ENCODE measurements at places on chromosomes 7 and 10.

DNA sequence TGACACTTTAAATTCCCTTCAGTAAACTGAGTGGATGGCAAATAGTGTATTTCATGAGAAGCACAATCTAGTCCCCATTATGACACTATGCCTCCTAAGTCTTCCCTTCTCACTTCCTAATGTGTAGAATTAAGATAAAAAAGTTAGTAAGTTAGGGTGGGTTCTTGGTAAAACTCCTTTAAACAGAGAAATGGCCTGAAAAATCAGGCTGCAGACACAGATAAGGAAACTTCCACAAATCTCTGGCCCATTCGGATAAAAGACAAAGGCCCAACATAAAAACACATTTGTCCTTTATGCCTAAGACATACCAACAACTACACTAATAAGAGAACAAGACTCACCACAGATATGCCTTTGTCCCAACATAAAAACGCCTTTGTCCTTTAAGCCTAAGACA, 21.5 kb downstream of the AKR1C8 start:
- DNase-seq: no peak

DNA sequence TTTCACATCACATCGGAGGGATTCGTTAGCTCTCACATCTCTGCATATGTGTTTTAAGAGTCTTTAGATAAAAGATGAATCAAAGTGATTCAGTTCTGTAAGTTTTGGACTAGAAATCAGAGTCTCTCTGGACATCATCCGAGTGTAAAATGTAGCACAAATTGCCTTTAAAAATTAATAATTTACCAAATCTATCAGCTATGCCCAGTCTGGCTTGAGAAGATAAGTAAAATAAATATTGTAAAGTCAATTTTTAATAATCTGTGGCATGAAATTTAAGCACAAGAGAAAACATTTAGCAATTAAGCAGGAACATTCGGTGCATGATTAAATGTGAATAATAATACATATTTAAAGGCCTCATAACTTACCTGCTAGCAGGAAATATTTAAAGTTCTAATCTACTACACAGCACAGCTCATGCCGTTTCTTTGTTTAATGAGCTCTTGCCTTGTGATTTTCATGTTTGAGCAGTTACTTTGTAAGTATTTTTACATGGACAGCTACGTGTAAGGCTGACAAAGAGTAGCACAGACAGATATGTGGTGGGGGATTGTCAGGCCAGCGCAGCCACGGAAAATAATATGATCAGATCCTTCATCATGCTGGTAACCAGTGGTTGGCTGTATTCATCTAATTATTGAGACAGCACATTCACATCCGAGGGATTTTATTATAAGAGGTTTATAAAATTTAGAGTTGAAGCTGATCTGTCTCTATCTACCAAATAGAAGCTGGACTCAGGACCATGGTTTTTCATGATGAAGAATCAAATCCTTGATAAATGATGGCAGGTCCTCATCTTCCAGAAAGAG, 317.3 kb downstream of the ADARB2 start:
- no peak for DNase-seq

DNA sequence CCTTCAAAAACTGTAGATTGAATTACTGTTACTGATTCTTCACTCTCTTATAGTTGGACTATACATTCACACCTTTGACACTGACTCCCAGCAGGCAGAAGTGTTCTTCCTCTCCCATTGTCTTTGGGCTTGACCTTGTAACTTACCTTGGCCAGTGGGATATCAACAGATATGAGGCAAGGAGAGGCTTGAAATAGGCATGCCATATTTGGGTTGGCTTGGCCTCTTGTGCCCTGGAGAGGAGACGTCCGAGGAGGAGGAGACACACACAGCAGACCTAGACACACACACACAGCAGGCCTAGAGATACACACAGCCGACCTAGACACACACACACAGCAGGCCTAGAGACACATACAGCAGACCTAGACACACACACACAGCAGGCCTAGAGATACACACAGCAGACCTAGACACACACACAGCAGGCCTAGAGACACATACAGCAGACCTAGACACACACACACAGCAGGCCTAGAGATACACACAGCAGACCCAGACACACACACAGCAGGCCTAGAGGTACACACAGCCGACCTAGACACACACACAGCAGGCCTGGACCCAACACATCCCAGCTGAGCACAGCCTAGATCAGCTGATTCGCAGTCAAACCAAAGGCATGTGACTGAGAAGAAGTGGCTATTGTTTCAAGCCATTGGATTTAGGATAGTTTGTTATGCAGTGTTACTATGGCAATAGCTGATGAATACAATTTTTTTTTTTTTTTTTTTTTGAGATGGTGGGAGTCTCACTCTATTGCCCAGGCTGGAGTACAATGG, 12.5 kb upstream of the GNA12 start:
- DNase-seq: no peak

- DNase-seq: no peak
These were observed 118.7 kb downstream of the SLIT1 start for GRCh38 chr10:97066877-97067555.

DNA sequence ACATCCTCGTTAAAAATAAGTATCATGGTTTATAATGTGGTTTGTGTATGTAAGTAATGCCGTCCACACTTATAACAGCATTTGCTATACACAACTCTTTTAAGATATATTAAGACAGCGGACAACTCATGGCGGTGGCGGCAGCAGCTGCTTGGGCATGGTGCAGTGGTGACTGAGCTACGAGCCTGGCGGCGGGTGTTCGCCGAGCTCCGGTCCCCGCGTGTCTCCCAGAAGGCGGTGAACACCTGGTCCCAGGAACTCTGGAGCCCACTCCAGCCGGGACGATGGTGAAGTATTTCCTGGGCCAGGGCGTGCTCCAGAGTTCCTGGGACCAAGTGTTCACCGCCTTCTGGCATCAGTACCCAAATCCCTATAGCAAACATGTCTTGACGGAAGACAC, 38.8 kb downstream of the JMJD1C start:
- DNase-seq: no peak

GRCh38 chr7:4712281-4713182, 30.4 kb downstream of the FOXK1 start:
- no peak for DNase-seq

DNA sequence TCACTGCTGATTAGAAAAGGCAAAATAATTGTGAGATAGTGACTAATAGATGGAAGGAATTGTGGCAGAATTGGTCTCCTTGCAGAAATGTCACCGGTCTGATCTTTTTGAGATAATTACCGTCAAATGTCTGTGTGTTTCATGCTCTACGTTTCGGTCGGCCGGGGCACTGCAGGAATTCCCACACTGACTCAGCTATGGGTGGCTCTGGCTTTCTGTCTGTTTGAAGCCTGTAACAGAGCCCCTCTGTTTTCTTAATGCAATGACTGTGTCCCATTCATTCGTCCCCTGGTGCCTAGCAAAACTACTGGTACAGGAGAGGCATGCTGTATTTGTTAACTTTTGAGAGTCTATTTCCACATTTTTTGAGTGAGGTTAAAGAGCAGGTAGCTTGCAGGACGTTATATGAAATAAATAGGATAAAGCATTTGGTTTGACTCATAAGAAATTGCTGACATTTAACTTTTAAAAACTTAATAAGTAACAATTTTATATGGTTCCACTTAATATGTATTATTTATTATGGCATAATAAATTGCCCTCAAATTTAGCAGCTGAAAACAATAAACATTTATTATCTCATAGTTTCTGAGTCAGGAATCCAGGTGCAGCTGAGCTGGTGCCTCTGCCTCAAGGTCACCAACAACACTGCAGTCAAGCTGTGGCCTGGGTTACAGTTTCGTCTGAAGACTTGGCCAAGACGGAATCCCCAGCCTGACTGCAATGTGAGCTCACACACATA, 53.3 kb upstream of the CTBP2 start:
- no peak for DNase-seq

GRCh38 chr7:88111954-88112471, 107.8 kb downstream of the SRI start:
- peak; percentile 20 for DNase-seq

DNA sequence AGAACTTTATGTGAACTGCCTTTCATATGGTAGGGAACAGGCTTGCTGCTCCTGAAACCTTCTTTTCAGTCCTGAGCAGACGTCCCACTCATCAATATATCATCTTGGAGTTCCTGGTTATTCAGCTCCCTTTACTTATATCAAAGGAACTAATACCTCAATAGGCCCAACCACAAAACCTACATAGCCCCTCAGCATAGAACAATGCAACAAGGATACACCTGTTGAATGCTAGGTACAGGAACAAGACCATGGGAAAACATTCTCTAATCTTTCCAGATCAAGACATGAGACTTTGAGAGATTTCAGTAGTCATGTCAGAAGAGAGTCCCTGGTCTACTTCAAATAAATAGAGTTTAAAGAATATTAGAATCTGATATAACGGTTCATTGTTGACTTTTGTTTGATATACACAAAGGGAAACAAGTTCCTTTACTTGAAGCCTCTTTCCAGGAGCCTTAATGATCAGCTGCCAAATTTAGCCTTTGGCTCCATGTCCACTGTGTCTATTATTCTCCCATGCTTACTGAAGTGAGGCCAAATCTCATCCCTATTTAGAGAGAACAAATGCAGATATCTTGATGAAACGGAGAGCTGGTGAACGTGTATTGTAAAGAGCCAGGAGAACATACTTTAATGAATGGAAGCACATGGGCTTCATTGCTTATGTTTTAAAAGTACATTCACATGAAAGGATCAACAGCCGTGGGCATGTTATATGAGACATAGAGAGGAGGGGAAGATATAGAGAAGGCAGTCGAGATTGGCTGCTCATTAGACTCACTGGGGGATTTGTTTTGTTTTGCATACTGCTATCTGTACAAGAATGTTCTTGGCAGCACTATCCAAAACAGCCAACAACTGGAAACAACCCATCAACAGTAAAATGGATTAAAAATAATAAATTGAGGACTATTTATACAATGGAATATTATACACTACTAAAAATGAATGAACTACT, 9.5 kb downstream of the RHOBTB1 start:
- DNase-seq: no peak

DNA sequence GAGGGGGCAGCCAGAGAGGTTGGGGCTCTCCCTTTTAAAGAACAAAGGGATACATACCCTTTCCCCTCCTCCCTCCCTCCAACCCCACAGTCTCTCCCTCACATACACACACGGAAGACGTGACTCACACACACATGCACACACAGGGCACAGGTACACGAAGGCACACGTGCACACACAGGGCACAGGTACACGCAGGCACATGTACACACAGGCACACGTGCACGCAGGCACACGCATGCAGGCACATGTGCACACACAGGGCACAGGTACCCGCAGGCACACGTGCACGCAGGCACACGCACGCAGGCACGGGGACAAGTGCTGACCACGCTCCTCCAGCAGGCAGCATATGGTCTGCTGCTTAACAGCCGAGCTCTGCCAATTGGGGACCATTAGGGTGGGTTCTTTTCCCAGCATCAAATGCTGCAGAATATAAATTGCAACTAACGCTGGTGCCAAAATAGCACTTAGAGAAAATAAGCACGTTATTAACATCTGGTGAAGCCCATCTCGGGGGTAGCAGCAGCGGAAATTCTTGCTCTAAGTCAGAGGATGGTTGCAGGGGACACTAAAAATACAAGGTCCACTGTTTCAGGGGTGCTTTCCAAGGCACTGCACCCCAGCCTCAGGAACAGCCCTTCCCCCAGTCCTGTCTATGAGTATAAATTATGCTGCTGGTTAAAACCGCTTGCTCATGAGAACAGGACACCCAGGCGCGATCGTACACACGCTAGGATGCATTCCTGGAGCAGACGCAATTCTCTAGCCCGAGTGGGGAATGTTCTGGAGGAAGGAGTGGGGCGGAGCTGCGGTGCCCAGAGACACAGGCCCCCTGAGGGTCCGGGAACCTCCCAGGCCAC, 55.2 kb upstream of the TNRC18 start:
- DNase-seq: peak; percentile 79

DNA sequence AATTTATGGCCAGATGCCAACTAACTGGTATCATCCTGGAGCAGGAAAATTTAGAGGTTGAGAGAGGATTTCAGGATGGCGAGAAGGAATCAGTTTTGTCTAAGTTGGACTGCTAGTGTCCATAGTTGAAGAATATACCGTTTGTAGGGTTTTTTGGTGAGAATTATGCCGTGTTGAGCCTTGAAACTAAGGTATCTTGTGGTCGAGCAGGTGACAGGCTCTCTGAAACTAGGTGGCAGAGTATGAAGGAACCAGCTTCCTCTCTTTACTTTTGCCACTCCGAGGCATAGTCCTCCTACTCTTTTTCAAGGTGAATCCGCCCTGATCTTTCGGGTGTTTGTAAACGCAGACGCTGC, 9.7 kb downstream of the MDFIC start:
- DNase-seq: no peak

DNA sequence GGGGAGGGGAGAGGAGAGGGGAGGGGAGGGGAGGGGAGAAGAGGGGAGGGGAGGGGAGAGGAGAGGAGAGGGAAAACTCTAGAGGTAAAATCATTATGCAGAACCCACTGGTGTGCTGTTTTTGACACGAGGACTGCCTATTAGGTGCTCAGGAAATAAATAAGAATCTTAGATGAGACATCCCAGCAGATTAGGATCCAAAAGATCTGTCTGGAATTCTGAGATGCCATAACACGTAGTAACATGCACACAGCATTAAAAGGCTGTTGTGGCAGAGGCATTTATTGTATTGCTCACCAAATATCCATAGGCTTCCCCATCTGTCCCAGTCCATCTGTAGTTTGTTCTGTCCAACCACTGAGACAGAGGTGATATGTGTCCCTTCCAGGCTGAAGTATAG, 40.8 kb upstream of the KMT2E start:
- DNase-seq: no peak

- DNase-seq: no peak
These were observed 153.9 kb downstream of the SNX13 start for GRCh38 chr7:17786314-17786852.

GRCh38 chr7:80703272-80703671, 64.8 kb downstream of the CD36 start:
- DNase-seq: no peak

DNA sequence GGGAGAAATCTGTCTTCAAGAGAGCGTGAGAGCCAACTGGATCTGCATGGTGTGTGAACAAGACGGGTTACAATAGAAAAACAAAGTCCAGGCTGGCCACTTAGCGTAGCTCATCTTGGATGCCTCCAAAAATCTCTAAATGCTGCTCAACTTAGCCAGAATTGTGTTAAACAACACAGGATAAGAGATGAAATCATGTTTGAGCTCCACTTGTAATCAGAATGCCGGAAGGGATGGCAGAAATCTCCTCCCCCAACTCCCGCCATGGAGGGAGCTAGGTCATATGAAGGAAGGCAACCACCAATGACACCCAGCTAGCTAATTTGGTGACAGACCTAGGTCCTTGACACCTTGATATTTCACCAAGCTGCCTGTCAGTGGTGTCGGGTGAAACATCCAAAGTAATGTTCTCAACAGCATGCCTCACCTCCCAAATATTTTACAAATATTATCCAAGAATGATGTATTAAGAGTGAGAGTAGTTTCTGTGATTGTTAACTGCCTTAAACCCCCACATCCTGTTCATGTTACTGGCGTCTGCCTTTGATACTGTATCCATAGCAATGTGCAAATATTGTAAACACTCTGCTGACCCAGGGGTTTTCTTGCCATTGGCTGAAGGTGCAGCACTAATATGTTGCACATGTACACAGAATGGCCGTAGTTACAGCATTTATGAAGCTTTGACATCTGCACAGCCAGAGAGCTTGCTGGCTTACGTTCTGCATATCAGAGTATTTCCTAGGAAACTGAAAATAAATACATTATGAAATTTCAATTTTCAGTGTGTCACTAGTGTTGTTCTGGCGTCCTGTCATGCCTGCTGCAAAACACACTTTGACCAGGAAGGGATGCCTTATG, 25.8 kb downstream of the TMEM254 start:
- DNase-seq: peak; percentile 65
